ENCODE measurements at places on chromosomes 12 and 14.

DNA sequence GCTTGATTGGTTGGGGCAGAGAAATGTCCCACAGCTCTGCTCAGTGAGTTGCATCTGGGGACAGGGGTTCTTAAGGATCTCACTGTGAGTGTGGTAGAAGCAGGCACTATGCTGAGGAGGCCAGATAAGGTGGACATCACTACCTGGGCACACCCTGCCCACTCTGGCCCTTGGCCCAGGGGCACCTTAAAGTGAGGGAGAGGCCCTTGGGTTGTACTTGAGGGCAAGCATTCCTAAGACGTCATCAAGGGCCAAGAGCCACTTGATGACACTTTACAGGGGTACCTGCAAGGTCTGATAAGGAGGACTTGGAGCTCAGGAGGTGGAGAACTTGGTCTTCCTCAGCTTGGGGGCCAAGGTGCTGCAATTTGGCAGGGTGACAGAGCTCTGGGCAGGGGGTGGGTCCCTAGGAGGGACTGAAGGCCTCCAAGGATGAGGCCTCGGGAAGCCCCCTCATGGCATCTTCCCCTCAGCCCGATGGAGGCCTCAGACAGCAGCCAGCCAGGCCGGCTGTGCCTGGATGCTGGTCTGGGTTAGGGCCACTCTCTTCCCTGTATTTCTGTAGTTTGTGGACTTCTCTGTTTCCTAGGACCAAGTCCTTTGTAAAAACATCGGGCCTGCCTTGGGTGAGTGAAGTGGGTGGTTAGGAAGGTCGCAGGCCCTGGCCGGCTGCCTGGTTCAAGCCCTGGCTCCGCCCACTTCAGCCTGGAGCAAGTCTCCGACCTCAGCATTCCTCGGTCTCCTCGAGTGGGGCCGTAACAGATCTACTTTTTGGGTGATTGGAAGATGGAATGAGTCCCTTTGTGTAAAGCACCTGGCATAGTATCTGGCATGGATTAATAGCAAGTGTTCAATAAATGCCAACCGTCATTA lies 24.8 kb downstream of the GPR68 start:
- DNase-seq = no peak

DNA sequence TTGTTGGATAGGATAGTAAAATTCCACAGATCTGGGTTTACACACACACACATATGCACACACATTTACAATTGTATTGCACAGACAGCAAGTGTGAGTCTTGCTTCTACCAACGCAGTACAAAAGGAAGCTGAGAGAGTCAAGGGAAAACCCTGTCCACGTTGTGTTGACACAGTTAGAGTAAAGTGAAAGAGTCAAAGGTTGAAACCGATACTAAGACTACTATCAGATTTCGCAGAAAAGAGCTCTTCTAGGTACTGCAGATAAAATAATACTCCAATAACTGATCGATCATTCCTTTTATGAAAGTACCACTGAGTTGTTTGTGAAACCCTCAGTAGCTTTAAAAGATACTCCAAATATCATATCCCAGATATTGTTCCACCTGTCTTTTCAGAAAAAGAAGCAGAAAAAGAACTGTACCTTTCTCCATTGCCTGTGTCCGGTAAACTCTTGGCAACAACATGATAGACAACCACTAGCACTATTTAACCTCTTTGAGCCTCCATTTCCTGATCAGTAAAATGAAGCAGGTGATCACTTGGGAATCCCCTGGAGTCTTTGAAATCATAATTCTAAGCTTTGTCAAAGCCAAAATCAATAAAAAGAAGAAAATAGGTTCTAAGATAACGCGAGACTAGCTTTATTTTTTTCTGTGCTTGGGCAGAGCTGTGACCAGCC lies 224.6 kb upstream of the FOXN3 start:
- no peak for DNase-seq

- DNase-seq = no peak
Observed at GRCh38 chr14:77763316-77763715, 2.4 kb upstream of the SNW1 start.

DNA sequence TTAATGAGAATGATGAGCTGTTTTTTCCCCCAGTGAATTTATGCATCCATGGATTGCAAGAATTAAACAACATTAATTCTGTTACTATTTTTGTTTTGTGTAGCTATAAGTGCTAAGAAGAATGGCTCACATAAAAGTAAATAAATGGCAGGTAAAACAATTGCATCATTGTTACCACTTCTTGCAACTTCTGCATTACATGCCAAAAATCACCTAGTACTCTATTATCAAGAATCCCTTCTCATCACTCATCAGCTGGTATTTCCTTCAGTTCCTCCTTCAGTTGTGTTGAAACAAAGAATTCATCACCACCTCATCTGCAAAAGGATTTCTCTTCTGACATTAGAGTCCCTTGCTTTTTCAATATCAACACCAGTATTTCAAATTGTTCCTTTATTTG lies 773 bp downstream of the A2M start:
- DNase-seq = no peak

DNA sequence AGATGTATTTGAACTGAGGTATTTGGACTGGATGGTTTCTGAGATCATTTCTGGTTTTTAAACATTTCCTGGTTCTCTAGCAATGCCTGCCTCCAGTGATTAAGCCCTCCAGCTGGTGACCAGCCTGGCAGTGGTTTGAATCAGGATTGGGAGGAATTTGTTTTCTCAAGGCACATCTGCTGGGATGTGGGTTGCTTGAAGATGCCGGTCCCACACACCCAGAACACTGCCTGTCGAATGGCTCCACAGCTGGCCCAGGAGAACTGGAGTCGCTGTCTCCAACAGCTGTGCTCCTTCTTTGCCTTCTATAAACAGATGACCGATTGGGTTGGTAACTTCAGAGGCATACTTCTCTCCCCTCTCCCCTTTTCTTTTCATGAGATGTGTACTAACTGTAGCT lies 258.0 kb upstream of the DDHD1 start:
- no peak for DNase-seq

DNA sequence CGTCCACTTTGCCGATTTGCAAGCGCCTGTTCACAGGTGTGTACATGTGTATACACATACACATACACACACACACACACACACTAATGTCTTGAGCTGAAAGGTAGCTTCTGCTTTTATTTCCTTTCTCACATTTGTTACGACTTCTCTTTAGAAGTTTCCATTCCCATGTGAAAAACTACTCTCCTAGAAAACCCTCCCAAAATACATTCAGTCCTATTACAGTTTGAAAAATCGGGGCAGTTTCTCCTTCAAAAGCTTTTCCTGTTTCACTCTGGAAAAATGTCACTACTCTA lies 3.9 kb downstream of the BLTP3B start:
- no peak for DNase-seq

- DNase-seq = no peak
Observed at GRCh38 chr14:68363843-68364767, 428.8 kb downstream of the ZFP36L1 start.

Measured in activated T-cell treated with anti-CD3 and anti-CD28 coated beads for 4 hours (primary cell).